Bladder microvascular endothelial cell (primary cell): ENCODE measurements at places on chromosomes 12 and 14. TPM values are rescaled to one million over a fixed set of nuclear protein-coding genes. Genes with fewer than 3 reads are reported as not detected.

OTUB2 gene
- total RNA-seq: 0.49 and 1.2 TPM in 2 replicates

PAPLN gene
- 7.8 and 73.1 TPM in 2 replicates for total RNA-seq

AGAP2 gene
- total RNA-seq: under 0.01 and 0.06 TPM in 2 replicates

TOMM20L gene
- total RNA-seq: not detected in 2 replicates

KRT74 gene
- not detected in 2 replicates for total RNA-seq

SERPINA9 gene
- not detected in 2 replicates for total RNA-seq

PPP4R4 gene
- total RNA-seq: under 0.01 and 0.16 TPM in 2 replicates

PPFIBP1 gene
- 66.1 and 550 TPM in 2 replicates for total RNA-seq

GRIP1 gene
- total RNA-seq: not detected in 2 replicates

MYF6 gene
- total RNA-seq: not detected in 2 replicates

C12orf56 gene
- total RNA-seq: not detected in 2 replicates

NKX2-1 gene
- not detected in 2 replicates for total RNA-seq

RPL10L gene
- not detected in 2 replicates for total RNA-seq

OR6C76 gene
- not detected in 2 replicates for total RNA-seq

CYP46A1 gene
- total RNA-seq: 0.13 and 0.16 TPM in 2 replicates

PTGER2 gene
- under 0.01 and 0.06 TPM in 2 replicates for total RNA-seq

ATN1 gene
- 13.4 and 23.4 TPM in 2 replicates for total RNA-seq

TSHR gene
- total RNA-seq: not detected in 2 replicates

CCDC59 gene
- total RNA-seq: 35.0 and 41.7 TPM in 2 replicates

HOXC6 gene
- total RNA-seq: 0.25 TPM in 1 of 2 replicates, not detected in the other

PDE6H gene
- total RNA-seq: not detected in 2 replicates

YAF2 gene
- 11.7 and 21.5 TPM in 2 replicates for total RNA-seq

GPR137C gene
- 0.65 and 3.6 TPM in 2 replicates for total RNA-seq

SLC6A12 gene
- total RNA-seq: 0.06 and 0.16 TPM in 2 replicates

MANSC1 gene
- 4.7 and 6.5 TPM in 2 replicates for total RNA-seq

STRAP gene
- total RNA-seq: 46.8 and 75.7 TPM in 2 replicates

TEAD4 gene
- 17.6 and 19.3 TPM in 2 replicates for total RNA-seq

NRL gene
- 0.82 and 0.97 TPM in 2 replicates for total RNA-seq

ANG gene
- 2.6 and 3.7 TPM in 2 replicates for total RNA-seq

RNU4-1 gene
- under 0.01 TPM in 1 of 2 replicates, not detected in the other for total RNA-seq

ACSM4 gene
- total RNA-seq: not detected in 2 replicates

PTCSC3 gene
- not detected in 2 replicates for total RNA-seq

NEUROD4 gene
- total RNA-seq: not detected in 2 replicates

KCNH3 gene
- 0.06 TPM in 1 of 2 replicates, not detected in the other for total RNA-seq

ANKS1B gene
- 0.19 TPM in 1 of 2 replicates, not detected in the other for total RNA-seq

SIX6 gene
- not detected in 2 replicates for total RNA-seq

DBX2 gene
- not detected in 2 replicates for total RNA-seq

DIO2 gene
- total RNA-seq: under 0.01 and 0.19 TPM in 2 replicates

TMEM132C gene
- total RNA-seq: not detected in 2 replicates

LTA4H gene
- 67.2 and 69.0 TPM in 2 replicates for total RNA-seq

CTSG gene
- not detected in 2 replicates for total RNA-seq

NANOG gene
- not detected in 2 replicates for total RNA-seq
